ENCODE measurements at places on chromosomes 1 and 21. TPM values are rescaled to one million over a fixed set of nuclear protein-coding genes. Genes with fewer than 3 reads are reported as not detected.

DNA sequence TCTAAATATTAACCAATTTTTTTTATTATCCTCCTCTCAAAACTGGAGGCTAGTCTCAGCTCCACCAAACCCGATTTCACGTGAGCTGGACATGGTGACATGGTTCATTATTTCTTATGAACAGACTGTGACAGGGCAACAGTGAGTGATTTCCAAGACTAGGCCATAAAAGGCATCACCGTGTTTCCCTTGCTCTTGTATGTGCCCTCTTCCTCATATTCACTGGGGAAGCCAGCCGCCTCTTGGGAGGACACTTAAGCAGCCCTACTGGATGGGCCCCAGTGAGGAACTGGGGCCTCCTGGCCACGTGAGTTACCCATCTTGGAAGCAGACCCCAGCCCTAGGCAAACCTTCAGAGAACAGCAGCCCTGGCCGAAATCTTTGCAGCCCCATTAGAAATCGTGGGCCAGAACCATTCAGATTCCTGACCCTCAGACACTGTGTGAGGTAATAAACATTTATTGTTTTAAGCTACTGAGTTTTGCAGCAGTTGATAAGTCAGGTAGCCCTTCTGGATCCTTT, 105.0 kb downstream of the GALNT2 start:
- no peak for DNase-seq
- peaks cover 10% of the 10 kb centered on the region for H3K4me1 ChIP-seq
- no peaks in the 10 kb centered on the region for H3K27me3 ChIP-seq
- no peak overlapping the region for H3K27ac ChIP-seq
- H3K36me3 ChIP-seq: no peaks in the 10 kb centered on the region
- H3K4me3 ChIP-seq: no peak overlapping the region

DNA sequence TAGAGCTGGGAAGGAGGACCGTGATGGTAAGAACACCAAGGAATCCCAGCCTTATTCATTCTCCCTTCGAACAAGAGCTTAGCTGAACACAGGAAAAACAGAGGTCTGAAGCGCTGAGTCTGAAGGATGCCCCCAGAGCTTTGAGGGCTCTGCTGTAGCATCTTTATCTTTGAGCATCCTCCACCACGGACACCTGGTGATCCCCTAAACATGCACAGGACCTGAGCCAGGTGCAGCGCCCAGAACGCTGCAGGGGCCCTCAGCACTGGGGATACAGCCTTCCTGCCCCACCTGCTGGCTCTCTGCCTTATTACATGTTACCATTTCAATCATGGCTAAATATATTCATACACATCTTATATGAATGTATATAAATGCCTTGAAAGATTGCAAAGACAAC, 7.7 kb upstream of the GPATCH4 start:
- no peak overlapping the region for H3K4me3 ChIP-seq
- DNase-seq: peak; percentile 51
- no peak overlapping the region for H3K27ac ChIP-seq
- H3K36me3 ChIP-seq: no peaks in the 10 kb centered on the region

GRCh38 chr1:59214248-59215208, 82.4 kb upstream of the FGGY start:
- no peaks in the 10 kb centered on the region for H3K27me3 ChIP-seq
- H3K4me3 ChIP-seq: no peak overlapping the region
- no peaks in the 10 kb centered on the region for H3K4me1 ChIP-seq
- H3K27ac ChIP-seq: no peak overlapping the region
- peak; percentile 36 for DNase-seq

DNA sequence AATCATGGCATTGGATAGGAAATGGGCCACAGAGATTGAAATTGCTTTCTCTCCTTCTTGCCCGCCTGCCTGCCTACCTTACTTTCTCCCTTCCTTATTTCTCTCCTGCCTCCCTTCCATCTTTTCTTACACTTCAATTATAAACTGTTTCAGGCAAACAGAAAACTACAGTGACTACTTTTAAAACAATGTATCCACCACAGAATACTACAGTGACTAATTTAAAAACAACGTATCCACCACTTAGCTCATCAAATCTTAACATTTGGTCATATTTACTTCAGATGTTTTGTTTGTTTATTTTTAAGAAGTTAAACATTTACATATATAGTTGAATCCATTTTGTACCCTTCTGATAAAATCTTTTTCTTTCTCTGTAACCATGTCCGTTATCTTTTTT, 54.4 kb downstream of the SNRPE start:
- no peaks in the 10 kb centered on the region for H3K36me3 ChIP-seq
- no peak overlapping the region for H3K27ac ChIP-seq
- no peak for DNase-seq
- H3K27me3 ChIP-seq: no peaks in the 10 kb centered on the region
- H3K4me3 ChIP-seq: no peak overlapping the region
- no peaks in the 10 kb centered on the region for H3K4me1 ChIP-seq

DNA sequence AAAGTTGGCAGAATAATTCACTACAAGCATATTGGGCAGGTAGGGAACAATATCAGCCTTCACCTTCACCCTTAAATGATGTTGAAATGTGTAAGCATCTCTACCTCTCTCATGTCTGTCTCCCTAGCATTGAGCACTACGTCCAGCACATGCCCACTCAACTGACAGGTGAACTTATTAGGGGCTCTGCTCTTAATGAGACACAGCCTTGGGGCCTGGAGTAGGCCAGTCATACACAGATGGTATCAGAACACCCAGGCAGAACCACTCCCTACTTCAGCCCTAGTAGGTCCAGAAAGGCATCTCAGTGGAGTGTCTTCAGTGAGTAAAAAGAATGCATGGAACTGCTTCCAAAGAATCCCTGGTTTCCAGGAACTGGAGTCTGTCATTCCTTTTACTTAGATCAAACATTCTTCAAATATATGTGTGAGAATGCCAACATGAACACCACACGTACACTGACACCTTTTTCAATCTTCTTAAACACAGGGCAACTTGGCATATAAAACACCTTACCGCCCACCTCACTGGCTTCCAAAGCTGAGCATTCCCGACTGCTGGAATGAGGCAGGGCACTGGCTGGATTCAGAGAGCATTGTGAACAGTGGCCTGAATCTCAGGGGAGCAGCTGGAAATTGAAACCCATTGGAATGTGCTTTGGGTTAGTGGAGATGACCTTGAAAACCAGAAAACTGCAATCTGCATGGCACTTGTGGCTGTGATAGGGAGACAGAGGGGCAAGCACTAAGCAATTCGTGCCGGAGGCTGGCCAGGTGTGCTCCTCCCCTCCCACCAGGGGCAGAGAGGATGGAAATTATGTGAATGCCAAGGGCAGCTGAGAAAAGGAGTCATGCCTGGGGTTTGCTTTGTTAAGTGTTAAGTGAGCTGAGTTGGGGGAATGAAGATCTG, 24.2 kb upstream of the HSD3B1 start:
- no peak overlapping the region for H3K4me3 ChIP-seq
- no peak overlapping the region for H3K27ac ChIP-seq
- no peaks in the 10 kb centered on the region for H3K27me3 ChIP-seq
- no peaks in the 10 kb centered on the region for H3K4me1 ChIP-seq
- H3K36me3 ChIP-seq: no peaks in the 10 kb centered on the region
- DNase-seq: no peak

VPS26C gene
- total RNA-seq: 21.4 TPM

TMEM240 gene
- total RNA-seq: 10.3 TPM

Data from stomach (tissue), 19 donors.